CD4-positive, alpha-beta T cell treated with Interleukin-2 at 100 ng/mL for 4 hours (primary cell): ENCODE measurements at places on chromosomes 6 and 20.

- no peak for DNase-seq
Observed at GRCh38 chr20:44526129-44526528, 4.3 kb upstream of the SERINC3 start.

- no peak for DNase-seq
Observed at GRCh38 chr6:101907356-101908217, 514.1 kb downstream of the GRIK2 start.

- no peak for DNase-seq
Observed at GRCh38 chr6:78883651-78884050, 16.3 kb downstream of the IRAK1BP1 start.

DNA sequence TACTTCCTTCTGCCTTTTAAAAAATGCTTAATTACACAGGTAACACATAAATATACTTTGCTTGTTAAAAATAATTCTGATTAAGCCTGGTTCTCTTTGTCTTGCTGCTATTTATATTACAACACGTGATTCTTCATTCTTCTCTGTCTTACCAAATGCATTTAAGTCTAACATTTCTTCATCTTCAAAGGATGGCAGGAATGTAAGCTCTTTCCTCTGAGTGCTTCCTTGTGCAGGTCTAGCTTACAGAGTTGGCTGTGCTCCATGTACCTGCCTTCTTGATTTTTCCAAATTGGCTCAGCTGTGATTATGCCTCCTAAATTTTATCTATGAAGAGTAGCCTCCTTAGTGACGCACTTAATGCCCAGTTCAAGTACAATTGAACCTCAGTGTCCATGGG is 44.4 kb downstream of the RNF144B start:
- DNase-seq, result no peak

DNA sequence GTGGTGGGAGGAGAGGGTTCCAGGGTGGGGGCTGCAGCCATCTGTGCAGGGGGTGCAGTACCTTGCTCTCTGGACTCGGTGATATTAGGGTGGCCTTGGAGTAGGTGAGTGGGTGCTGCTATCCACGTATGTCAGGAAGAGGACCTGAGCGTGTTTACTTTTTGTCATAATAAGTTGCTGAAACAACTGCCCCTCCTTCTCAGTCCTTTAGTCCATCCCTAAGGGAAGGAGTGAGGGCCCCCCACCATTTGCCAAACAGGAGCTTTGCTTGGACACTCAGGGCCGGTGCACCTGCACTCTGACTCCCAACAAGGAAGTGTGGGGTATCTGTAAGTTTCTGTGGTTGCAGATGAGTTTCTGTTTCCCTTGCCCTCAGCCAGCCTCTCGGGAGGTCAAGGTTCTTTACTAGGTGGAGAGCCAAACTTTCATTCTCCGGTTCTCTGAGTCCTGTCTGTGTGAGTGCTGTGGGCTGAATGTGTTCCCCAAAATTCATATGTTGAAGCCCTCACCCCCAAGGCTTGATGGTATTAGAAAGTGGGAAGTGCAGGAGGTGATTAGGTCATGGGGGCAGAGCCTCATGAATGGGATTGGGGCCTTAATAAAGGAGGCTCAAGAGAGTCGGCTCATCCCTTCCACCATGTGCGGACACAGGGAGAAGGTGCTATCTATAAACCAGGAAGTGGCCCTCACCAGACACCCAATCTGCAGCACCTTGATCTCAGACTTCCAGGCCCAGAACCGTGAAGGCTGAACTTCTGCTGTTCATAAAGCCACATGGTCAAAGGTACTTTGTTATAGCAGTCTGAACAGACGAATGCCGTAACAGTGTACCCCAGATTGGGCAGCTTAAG is 19.6 kb upstream of the CCR6 start:
- no peak for DNase-seq

DNA sequence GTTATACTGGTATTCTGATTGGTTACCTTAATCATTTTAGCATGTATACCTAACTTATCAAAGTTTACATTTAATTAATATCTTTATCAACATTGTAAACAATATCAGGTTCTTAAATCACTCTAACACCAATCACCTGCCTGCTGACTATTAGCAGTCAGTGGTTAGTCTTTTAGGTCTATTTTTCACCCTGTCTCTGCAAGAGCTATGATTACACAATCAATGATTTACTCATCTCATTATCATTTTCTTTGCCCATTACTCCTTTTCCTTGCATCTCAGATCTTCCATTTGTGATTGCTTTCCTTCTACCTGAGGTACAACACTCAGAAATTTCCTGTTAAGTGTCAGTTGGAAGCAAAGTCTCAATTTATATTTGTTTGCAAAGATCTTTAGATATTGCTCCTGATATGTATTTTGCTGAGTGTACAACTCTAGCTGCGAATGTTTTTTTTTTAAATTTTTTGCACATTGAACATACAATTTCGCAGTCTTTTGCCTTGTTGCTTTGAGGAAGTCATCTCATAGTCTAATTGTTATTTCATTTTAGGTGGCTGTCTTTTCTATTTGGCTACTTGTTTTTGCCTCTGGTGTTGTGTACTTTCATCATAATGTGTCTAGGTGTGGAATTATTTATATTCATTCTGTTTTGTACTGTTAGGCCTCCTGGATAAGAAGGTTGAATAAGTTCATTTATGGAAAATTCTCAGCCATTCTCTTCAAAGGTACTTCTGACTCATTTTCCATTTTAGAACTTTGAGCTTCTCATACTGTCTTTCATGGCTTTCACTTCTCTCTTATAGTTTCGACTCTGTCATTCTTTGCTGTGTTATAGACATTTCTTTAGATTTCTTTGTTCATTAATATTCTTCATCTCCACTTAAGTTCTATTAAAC is 104.9 kb upstream of the CEP162 start:
- DNase-seq, result no peak

- DNase-seq, result no peak
Observed at GRCh38 chr20:23782366-23782983, 31.7 kb upstream of the CST1 start.
